ENCODE measurements at places on chromosomes 13 and 19.
A peak's percentile ranks its signal among the peaks of the same experiment; 100 is the strongest.

DNA sequence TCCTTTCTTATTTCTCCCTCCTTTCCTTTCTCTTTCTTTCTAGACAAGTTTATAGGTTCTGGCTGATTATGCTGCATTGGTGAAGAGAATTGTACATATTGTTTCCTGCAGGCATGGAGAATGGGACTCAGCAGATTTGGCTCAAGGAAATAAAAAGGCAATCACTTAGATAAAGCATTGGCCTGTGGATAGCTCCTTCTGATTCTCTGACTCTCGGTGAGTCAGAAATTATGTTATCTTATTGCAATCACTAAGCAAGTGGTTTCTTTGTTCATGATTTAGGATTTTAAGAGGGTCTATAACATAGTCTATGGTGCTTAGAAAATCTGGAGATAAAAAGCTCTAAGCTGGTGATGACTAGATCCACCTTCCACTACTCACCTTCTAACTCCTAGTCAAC lies 54.0 kb upstream of the POSTN start:
- no peak for DNase-seq

- DNase-seq = peak; percentile 52
These were observed 437 bp downstream of the SUCLA2 start for GRCh38 chr13:48000559-48001113.

DNA sequence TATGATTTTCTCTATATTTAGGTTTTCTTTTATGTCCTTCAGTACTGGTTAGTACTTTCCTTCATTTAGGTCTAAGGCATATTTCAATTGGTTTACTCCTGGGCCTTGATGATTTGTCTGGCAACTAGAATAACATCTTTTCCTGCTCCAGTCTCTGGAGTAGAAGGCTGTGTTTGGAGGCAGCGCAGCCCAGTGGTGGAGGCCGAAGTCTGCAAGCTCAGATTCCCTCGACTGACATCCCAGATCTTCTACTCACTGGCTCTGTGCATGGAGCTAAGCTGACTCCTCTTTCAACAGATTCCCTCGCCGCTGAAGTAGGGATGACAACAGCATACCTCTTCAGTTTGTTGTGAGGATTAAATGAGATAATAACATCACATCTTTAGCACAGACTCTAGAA lies 141.0 kb downstream of the RAP2A start:
- DNase-seq = no peak

- DNase-seq = no peak
These were observed 67.7 kb upstream of the ABCC4 start for GRCh38 chr13:95368998-95369397.

DNA sequence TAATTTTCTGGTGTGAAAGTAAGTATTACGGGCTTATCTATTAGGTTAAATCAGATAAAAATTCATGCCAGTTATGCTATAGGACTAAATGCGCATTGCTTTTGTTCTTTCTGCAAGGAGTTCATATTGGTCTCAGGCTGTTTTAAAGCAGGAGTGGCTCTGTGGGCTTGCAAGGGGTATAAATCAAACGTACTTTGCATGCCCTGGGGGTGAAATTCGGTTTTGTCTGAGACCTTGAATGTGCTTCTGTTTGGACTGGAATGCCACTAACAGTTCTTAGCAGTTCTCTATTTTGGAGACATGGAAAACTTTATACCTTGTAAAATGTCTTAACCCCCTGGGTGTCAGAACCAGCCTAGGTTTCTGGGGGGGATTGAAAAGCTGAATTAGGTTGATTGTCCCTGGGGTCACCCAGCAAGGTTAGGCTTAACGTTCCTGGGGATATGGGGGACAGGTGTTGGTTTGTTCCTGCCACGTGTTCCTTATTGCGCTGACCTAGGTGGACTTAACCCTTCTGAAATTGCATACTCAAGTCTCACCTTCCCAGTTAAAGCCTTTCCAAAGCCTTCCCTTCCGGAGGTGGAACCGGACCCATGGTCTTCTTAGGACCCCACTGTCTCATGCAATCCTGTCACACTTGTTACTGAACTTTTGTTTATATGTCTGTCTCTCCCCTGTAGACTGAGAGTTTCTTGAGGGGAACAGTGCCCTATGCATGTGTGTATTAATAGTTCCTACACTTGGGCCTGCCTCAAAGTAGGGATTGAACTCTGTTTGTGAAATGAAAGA lies 182.2 kb downstream of the LMO7 start:
- DNase-seq = no peak

GRCh38 chr19:38402623-38402966 lies 298 bp upstream of the FAM98C start:
- DNase-seq = no peak

- DNase-seq = no peak
These were observed 70.9 kb downstream of the KL start for GRCh38 chr13:33087091-33087490.

DNA sequence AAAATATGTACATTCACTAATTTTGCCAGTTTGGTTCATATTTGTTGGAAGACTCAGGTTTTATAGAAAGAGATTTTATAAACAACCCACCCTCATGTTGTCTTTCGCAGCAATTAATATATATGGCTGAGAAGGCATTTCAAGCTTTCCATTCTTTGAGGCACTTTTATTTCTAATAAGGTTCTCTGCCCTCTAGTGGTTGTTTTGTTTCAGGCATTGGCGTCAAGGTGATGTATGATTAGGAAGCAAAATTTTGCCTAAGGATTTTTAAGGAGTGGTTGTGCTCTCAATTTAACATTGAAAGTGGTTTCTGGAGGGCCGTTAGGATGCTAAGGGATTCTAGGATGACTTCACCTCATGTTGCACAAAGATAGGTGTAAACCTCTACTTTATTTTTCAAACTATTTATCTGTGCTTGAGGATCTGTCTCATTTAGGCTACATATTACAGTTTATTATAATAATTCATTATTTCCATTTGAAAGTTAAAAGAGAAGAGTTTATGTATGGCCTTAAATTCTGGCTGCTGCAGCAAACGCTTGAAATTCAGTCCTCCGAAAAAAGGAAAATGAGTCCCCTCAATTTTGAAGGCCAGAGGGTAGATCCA lies 35.9 kb downstream of the OXGR1 start:
- no peak for DNase-seq

- no peak for DNase-seq
These were observed 421.9 kb upstream of the ARGLU1 start for GRCh38 chr13:106989876-106990275.

GRCh38 chr19:38361633-38362075 lies 12.7 kb upstream of the PSMD8 start:
- peak; percentile 75 for DNase-seq

DNA sequence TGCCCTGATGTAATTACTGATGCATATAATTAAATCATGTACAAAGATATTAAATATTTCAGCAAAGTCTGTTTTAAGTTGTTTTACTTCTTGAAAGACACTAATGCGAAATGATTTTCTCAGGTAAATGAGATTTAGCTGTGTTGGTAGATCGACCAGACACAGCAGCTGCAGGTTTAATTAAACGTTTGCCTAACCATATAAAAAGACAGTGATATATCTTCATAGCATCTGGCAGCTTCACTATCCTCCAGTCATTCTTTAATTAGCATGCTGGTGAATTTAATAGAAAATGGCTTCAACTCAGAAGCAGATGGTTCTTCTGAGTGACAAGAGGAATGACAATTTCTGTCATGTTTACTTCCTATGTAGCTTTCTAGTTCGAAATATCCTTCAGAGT lies 69.3 kb downstream of the NHLRC3 start:
- no peak for DNase-seq

DNA sequence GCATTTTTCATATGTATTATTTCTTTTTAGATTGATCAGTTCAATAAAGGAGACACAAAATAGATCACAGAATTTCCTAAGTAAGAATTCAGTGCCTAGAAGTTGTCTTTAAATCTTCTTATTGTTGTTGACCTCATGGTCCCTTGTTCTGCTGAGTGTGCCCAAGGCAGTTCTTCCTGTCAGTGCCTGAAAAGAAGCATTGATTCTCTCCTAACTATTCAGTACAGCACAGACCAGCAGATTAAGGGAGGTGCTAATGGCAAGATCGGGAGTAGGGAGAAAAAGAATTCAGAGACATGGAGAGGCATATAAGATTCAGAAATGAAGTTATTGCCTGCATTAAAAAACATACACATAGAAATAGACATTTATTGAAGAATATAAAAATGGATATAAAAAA lies 180.5 kb upstream of the PCDH9 start:
- no peak for DNase-seq

DNA sequence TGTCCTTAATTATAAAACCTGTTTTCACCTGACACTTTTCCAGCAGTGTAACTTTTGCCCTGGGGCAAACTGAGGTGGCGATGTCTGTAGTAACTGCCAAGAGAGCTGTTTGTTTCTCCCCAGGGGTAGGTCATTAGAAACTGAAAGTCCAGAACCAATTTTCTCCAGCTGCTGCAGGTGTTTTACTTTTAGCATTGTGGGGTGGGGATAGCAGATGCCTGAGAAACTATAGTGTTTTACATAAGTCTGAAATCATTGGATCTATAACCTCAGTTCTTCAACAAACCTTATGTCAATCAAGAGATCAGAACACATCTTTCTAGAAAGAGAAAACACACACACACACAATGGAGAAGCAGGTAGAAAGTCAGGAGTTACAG lies 92.7 kb downstream of the LHFPL6 start:
- no peak for DNase-seq

DNA sequence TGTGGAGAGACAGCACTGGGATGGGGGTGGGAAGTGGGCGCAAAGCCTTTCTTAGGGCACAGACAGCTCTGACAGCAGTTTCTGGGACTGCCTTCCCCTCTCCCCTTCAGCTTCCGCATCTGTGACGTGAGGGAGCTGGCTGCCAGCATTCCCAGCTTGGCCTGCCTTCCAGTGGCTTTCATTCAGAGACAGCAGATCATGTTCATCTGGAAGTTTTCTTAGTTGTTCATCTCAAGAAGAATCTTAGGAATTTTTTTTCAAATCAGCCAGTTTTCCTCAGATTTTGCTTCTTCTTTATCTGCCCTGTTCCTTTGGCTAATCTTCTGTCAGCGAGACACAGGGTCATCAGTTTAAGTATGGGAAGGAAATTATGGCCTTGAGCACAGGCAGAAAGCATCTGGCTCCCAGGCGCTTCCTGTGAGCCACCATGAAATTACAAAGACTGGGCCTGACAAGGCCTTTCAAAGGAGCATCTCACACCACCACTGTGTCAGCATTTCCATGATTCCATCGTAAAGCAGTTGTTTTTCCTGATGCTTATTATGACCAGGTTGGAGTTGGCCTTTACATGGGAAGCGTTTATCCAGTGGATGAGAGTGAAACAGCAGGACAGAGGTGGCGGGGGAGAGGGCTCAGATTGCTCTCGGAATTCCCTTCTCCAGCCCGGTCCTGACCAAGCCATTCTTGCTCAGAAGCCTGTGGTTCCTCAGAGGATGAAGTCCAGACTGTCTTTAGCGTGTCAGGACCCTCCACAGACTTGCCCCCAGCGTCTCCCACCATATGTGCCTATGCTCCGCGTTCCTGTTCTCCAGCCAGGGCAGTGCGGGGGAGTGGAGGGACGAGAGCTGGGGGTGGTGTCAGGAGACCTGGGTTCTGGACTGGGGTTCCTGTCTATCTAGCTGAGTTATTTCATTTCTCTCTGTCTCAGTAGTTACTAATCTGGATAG lies 43.6 kb downstream of the ARHGAP35 start:
- DNase-seq = no peak

GRCh38 chr13:64480672-64481071 lies 2749.5 kb downstream of the PCDH9 start:
- DNase-seq = no peak

- no peak for DNase-seq
These were observed 11.1 kb downstream of the ZNF181 start for GRCh38 chr19:34744896-34745690.

DNA sequence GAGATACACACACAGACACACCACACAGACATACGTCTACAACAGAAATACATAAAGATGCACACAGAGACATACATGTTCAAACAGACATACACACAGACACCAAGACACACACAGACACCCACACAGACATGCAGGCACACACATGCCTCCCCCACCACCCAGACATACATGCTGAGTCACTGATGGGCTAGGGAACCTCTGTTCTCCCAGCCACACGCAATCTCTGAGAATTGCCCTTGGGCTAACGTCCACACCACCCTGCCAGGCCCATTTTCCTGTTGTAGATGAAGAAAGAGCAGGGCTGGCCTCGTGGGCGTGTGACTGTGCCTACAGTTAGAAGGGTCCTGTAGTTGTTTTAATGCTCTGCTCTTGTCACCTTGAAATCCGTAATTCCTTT lies 261.9 kb downstream of the KCNRG start:
- no peak for DNase-seq

DNA sequence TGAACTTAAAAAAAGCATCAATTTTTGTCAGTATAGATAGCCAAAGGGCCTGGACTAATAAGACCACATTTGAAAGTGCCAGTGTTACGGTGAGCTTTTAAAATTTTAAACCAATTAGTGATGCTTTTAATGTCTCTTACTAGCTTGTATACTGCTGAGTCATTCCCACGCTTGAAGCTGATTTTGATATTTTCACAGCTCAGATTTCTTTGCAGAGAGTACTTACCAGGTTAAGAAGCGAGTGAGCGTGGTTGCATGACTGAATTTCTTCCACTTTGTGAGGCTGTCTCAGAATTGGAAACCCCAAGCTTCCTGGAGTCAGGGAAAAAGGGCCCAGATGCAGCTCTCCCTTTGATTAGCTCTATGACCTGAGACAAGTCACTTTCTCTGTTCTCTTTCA lies 74.5 kb upstream of the NBEA start:
- DNase-seq = no peak

GRCh38 chr13:51523082-51523518 lies 61.2 kb upstream of the WDFY2 start:
- DNase-seq = peak; percentile 58

DNA sequence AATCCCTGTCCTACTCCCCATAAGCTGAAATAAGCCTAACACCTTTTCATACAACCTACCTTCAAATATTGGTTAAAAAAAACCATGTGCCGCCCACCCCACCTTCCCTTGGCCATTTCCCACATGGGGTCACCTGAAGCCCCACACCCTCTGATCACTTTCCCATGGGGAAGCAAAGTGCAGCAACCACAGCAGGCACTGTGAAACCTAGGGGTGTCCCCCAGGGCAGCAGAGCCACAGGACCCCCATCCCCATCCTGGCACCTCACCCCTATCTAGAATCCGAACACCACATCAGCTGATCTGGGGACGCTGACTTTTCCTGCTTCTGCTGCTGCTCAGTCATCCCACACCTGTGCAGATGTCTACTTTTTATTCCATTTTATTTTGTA lies 19.9 kb downstream of the CEACAM21 start:
- DNase-seq = no peak

DNA sequence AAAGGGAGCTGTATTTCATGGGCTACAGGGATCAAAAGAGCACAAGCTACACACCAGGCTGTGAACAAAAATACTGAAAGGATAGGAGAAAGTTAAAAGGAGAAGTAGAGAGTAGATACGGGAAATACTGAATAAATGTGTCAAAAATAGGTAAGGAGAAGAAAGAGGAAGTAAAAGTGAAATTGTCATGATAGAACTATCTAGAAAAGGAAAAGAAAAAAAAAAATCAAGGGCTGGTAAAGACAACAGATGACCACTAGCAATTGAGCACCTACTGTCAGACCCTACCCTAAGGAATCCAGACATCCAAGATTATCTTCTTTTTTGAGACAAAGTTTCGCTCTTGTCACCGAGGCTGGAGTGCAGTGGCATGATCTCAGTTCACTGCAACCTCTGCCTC lies 4.8 kb downstream of the RUBCNL start:
- DNase-seq = no peak

Measured in breast epithelium (tissue), 4 donors.